ENCODE measurements at places on chromosomes 13 and 19.

GRCh38 chr13:111555903-111556302 lies 235.5 kb downstream of the TEX29 start:
- no peak for DNase-seq

DNA sequence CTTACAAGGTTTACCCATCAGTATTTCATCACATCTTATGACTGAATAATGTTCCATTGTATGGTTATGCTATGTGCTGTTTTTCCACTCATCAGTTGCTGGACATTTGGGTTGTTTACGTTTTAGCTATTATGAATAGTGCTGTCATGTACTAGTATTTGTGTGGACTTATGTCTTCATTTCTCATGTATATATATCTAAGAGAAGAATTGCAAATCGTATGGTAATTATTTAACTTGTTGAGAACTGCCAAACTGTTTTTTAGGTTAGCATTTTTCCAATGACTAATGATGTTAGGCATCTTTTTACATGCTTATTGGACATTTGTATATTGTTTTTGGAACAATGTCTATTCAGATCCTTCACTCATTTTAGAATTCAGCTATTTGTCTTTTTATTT lies 368.3 kb downstream of the LMO7 start:
- no peak for DNase-seq

GRCh38 chr13:84207509-84207908 lies 325.2 kb upstream of the SLITRK1 start:
- DNase-seq: no peak

DNA sequence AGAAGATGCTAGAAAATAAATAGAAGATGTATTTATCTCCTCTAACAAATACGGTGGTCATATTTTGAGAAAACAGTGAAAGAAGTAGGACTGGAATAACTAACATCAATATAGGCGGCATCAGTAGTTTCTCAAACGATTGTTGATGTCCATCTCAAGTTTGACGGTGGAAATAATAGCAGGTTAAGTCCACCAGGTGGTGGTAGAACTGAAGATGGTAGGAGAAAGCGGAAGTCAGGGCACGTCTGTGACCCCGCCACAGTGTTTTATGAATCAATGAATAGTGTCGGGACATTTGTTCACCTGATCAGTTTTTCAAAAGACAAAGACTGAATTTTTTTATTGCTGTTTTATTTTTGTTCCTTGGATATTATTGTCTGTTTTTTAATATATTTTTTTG lies 706.4 kb upstream of the SLC10A2 start:
- DNase-seq: peak; percentile 18

GRCh38 chr13:101614491-101614890 lies 162.0 kb downstream of the ITGBL1 start:
- DNase-seq: no peak

DNA sequence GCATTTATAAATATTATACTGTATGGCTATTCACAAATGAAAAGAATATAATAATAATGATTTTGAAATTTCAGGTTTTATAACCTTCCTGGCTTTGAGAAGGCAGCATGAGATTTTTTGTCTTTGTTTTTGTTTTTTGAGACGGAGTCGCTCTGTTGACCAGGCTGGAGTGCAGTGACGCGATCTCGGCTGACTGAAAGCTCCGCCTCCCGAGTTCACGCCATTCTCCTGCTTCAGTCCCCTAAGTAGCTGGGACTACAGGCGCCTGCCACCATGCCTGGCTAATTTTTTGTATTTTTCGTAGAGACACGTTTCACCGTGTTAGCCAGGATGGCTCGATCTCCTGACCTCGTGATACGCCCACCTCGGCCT lies 64.1 kb downstream of the ZNF429 start:
- DNase-seq: no peak

DNA sequence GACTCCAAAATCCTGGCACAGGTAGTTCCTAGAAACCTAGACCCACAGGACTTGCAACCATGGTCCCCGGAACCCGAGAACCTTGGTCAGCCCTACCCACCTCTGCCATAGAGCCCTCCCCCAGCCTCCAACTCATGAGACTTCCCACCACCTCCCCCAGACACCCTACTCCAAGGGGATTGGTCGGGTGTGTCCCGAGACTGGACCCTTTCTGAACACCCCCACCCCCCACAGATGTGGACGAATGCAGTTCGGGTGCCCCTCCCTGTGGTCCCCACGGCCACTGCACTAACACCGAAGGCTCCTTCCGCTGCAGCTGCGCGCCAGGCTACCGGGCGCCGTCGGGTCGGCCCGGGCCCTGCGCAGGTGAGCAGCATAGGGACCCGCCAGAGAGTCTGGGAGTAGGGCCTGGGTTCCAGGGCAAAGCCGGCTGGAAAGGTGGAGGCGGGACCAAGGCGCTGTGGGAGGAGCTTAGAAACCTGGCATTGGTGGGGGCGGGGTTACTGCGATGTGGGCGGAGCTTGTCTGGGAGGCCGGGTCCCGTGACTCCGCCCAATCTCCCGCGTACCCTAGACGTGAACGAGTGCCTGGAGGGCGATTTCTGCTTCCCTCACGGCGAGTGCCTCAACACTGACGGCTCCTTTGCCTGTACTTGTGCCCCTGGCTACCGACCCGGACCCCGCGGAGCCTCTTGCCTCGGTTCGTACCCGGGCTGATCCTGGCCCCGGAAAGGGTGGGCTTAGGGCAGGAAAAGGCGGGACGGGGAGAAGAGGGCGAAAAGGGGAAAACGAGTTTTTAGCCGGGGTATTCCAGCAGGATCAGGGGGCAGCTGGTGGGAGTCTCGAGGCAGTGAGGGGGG lies 11.9 kb downstream of the LTBP4 start:
- DNase-seq: no peak

- DNase-seq: no peak
These were observed 204.9 kb upstream of the KL start for GRCh38 chr13:32811297-32811800.

DNA sequence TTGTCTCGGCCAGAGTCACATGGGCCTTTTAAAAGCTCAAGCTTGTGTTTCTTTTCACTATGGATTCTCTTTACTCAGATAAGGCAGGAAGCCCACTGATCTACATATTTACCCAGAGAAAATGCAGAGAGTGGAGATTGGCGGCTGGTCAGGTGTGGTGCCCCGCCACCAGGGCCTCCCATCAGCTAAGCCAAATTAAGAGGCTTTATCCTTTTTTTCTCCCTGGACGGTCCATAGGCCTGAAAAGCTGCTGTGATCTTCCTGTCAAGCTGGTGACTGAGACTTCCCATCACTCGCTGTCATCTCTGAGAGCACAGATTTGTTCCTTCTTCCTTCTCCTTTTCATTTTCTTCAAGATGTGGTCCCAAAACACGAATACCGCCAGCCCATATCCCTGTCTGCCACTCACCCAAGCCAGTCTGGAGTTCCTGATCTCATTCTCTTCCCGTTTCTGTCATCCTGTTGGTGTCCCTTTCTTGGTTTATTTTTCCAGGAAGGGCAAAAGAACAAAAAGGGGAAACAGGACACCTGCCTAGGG lies 1.9 kb downstream of the SAFB start:
- DNase-seq: no peak

- DNase-seq: no peak
These were observed 51.6 kb downstream of the SERP2 start for GRCh38 chr13:44425041-44425814.

- DNase-seq: no peak
These were observed 82.9 kb upstream of the POSTN start for GRCh38 chr13:37681281-37682032.

DNA sequence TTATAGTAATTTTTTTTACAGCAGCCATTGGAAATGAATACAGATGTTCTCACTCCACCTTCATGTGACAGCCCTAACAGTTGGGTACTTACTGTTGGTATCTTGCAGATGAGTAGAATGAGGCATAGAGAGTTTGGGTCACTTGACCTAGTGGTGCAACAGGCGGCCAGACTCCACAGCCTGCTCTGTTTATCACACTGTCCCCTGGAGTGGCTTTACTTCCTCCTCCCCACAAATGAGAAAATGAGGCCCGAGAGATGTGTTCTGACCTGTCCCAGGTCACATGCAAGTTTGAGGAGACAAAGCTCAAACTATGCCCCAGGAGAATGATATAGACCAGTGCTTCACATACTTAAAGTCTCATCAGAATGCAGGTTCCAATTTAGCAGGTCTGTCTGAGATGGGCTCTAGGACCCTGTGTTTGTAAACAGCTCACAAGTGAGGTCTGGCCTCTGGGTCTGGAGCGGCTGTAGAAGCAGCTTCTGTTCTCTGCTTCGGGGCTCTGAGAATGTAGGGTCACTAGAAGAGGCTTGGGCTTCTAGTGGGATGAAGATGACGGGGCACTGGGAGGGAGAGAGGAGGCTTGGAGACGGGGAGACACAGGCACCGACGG lies 37.4 kb upstream of the RCBTB2 start:
- DNase-seq: no peak

DNA sequence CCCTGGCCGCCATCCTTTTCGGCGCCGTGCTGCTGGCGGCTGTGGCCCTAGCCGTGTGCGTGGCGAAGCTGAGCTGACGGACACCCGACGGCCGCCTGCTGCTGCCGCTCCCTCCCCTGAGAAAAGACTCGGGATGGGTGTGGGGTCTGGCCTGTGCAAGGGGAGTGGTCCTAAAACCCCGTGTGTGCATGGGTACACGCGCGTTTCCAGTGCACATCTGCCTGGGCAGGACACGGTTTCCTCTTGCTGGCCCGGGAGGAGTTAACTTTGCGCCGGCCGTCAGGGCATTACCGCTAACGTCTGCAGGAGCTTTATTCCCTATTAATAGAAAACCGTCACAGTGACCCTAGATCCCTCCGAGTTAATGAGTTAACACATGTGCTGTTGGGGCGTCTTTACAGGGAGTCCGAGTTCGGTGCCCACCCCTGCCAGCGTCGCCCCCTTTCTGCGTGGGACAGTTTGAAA lies 1.3 kb downstream of the RGS9BP start:
- no peak for DNase-seq

DNA sequence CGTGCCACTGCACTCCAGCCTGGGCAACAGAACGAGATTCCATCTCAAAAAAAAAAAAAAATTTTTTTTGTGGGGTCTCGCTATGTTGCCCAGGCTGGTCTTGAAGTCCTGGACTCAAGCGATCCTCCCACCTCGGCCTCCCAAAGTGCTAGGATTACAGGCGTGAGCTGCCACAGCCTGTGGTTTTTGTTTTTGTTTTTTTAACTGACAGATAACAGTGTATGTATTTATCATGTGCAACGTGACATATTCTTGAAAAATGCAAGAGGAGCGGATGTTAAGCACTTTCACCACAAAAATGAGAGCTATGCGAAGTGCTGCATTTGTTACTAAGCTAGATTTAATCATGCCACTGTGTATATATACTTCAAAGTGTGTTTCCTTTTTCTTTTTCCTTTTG lies 49.0 kb downstream of the ARHGEF18 start:
- no peak for DNase-seq

DNA sequence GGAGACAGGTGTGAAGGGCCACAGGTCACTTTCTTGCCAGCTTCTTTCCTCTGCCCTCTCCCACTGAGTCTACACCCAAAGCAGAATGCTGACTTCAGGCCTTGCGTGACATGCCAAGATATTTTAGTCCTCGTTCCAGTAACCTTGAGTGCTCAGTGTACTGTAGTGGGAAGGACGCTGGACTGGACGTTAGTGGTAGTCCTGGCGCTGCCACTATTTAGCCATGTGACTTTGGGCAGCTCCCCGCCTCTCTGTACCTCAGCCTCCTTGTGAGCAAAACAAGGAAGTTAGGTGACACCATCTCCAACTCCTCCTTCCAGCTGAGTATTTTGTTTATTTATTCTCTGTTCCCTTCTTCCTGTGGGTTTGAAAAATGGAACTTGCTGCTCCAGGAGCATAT lies 86.1 kb downstream of the FRY start:
- no peak for DNase-seq

DNA sequence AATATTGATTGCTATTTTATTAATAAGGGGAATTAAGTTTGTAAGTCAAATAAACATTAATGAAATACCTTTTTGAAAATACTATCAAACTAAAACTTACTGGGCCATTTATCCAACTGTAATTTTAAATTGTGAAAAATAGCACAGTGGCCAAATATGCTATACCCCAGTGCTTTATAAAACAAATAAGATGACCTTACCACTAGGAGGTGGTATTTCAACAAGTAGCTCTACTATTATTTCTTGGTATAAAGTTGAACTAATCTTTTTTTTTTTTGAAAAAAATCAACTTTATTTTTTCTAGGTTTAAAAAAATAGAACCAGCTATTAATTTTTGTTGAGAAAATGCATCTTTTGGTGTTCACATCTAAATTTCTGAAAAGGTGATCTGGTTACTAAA lies 14.7 kb downstream of the LACC1 start:
- no peak for DNase-seq

DNA sequence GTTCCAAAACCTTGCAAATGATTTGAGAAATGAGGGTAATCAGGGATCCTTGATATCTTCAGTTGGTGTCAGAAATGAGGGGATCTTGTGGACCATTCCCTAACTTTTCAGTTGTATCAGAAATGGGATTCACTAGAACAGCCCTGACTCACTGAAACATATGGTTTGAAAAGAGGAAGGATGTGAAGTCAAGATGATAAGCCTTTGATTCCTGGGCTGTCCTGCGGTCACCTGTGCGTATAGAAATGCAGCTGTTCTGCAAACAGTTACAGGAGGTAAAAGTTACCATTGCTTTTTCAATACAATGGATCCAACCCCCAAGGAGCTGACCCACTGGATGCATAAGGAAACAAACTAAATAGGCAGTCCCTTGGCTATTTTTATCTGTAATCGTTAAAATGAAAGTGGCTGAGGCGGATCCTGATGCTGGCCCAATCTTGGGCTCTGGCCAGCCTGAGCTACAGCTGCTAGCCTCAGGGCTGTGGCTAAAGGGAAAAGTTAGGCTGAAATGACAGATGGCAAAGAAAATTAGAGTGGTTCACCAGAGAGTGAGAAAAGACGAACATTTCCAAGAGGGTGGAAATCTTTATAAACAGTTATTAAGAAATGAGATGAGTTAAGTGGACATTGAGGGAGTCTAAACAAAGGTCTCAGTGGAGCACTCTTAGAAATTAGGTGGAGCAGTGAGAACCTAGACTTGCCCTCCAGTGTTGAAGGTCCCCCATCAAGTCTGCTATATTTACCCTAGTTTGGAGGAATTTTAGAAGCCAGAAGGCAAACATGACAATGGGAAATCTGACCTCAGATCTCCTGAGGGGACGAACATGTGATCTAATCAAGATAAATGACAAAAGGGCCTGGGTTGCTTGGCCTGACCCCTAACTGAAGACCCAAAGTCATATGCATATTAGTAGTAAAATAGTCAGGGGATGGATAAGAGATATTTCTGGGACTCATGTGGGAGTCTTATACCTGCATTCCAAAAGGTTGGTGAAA lies 7.6 kb downstream of the SIGLECL1 start:
- DNase-seq: peak; percentile 74

DNA sequence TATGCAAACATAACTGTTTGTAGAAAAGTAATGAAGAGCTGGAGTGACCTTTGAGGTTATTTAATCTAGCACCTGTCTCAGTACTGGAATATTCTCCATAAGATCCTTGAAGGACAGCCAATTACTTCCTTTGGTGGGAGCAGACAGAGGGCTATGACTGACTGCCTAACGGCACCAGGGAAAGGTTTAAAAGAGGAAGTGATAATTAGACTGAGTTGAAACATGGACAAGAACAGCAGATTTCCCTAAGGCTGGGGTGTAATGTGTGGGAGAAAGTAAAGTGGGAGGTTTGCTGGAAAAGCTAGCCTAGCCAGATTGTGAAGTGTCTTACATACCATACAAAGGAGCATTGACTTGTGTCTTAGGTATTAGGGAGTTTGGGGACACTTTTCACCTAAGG lies 191.3 kb upstream of the PCDH9 start:
- DNase-seq: no peak

Measured in Jurkat, Clone E6-1 (cell line).